ENCODE measurements at places on chromosomes 6 and 20.
A peak's percentile ranks its signal among the peaks of the same experiment; 100 is the strongest.

GRCh38 chr20:16551607-16552006 is 21.6 kb downstream of the KIF16B start:
- no peak for DNase-seq

GRCh38 chr6:100968949-100969348 is 87.8 kb upstream of the ASCC3 start:
- DNase-seq, result no peak

- peak; percentile 9 for DNase-seq
Observed at GRCh38 chr6:88238065-88238464, 71.9 kb upstream of the CNR1 start.

DNA sequence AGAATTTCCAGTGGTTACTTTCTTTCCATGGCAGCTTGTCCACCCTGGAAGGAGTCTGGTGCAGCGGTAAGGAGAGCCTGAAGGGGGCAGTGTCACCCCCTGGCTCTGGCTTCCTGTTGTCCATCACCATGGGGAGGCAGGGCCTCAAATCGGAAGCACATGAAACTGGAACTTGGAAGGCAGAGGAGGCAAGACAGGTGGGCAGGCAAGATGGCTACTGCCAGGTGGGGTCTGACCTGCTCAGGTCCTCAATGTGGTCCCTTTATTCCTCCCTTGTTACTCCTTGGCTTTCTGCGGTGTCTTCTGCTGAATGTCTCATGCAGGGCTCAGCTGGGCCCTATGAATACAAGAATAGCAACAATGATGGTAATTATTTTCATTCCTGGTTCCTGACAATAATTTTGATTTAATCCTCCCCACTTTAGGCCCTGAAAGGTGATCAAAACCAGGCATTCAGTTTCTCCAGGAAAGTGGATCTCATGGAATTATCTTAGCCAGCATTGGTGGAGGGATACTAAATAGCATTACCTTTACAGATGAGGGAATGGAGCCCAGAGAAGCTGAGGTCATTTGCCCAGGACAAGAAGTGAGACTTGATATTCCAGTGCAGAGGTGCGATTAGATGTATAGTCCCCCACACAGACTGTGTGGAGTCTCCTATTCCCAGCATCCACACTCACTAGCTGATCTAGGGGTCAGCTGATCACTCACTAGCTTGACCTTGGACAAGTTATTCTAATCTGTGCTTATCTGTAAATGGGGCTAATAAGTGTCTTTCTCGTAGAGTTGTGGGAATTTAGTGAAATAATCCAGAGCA is 17.6 kb upstream of the SNAI1 start:
- DNase-seq, result peak; percentile 45

DNA sequence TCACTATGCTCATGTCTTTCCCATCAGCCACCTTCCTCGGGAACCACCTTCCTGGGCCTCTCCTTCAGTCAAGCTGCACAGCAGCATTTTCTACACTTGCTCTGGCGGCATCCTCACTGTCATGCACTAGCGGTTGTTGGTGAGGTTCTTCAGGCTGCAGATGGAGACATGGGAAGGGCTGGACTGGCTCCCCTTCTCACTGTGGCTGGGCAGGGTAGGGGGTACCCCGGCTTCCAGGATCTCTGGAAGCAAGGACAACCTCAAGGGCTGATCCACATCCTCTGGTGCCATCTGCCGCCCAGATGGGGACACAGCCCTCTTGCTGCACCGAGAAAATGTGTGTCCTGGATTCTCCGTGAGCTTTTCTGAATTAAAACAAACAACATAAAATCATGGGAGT is 180.1 kb upstream of the RNF24 start:
- DNase-seq, result peak; percentile 72

DNA sequence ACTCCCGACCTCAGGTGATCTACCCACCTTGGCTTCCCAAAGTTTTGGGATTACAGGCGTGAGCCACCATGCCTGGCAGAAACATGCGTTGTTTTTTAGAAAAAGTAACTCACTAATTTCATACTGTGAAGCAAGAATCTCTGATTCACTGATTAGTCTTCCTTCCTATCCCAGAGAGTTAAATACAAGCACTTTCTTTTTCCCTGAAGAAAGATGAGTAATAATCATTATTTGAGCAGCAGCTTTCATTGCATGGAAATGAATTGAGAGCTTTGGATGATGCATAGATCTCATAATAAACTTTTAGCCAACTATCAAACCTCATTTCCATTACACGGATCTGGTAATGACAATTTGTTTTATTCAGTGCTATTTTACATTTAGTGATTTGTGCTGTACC is 892.5 kb upstream of the EYS start:
- DNase-seq, result no peak

DNA sequence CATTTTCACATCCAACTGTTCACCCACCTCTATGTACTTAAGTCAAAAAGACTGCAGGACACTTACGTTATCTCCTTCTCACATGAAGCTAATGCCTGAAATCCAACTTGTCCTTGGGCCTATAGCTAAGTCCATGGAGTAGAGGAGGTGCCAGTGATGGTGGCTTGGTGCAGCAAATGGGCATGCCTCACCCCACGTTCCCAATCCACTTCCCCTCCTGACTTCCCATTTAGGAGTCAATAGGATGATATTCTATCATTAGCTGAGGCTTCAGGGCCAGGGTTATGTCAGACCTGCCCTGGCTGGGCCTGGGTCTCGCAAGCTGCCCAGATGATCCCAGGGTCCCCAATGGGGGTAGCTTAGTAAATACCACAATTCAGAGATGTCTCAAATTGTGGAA is 410.4 kb downstream of the MAFB start:
- DNase-seq, result no peak

DNA sequence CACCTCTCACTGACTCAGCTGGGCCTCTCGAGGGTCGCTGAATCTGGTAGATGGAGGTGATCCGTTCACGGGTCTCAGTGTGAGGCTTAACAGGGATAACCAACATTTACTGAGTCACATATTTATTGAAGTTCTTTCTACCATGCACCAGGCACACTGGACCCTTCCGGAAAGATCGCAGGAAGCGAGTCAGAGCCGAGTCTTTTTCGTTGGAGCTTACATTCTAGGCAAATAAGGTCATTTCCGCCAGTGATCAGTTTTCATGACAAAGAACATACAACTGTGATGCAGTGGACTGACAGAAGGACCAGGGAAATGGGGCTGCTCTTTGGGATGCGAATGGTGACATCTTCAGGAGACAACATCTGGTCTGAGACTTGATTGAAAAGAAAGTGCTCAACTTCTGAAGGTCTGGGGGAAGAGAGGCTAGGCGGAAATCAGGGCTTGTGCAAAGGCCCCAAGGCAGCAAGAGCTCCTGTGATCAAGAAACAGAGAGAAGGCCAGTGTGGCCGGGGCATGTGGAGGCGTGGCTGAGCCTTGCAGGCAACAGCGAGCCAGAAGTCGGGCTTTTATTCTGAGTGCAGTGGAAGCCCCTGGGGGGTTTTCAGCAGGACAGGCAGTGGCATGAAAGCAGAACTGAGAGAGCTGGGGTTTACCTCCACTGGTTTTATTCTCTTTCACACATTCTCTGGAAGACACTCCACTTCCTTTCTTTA is 56.7 kb downstream of the APCDD1L start:
- DNase-seq, result no peak

DNA sequence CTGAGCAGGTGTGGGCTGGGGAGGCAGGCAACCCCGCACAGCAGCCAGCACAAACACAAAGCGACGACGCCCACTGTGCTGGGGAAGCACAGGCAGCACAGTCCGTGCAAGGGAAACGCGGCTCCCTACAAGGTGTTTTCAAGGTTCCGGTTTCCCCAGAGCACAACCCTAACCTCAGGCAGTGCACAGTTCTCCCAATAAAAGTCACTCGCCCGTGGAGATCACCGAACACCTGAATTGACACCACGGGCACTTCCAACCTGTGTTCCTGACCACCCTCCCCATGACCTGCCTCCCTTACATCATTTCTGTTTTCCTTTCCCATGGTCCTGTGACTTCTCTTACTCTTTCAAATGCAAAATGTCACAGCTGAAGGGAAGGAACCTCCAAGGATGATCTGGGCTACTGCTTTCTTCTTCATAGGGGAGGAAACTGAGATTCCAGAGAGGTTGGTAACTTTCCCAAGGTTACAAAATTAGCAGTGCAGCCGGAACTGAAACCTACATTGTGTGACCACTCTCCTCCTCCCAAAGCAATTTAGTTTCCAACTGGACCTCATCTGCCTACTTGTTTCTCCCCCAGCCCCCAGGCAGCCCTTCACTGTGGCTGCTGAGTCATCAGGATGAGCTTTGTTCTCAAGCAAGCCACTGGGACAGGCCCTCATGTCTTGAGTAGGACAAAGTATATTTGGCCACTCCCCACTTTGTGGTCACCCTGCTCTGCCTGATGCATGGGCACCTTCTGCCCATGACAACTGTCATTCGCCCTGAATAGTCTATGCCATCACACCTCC is 125.3 kb downstream of the ATXN1 start:
- peak; percentile 56 for DNase-seq

DNA sequence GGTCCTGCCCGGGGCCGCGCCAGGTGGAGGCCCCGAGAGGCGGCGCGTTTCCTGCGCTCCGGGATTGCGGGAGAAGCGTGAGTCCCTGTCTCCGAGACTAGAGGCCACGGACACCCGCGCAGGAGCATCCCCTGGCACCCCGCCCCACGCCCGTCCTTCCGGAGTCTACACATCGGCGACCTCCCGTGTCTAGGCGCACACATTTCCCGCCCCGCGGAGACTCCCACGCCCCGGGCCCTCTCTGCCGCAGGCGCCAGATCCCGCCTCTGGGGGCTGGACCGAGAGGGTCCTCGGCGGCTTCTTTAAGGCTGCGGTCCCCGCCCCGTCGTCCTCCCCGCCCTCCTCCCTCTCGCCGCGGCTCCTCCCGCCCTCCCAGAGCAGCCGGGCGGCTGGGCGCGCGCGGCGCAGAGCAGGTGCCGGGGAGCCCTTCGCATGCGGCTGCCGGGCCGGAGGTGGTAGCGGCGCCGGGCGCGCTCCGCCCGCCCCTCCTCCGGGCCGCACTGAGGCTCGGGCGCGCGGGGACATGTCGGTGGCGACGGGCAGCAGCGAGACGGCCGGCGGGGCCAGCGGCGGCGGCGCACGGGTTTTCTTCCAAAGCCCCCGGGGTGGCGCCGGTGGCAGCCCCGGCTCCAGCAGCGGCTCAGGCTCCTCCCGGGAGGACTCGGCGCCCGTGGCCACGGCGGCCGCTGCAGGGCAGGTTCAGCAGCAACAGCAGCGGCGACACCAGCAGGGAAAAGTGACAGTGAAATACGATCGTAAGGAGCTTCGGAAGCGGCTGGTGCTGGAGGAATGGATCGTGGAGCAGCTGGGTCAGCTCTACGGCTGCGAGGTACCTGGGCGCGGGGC is at the start of gene PPP1R14C:
Gene PPP1R14C, plus strand, starts transcription at position 375 of the 846 bp plus-strand sequence. Its CDS starts 149 bp downstream, at position 524.
- DNase-seq, result peak; percentile 85

DNA sequence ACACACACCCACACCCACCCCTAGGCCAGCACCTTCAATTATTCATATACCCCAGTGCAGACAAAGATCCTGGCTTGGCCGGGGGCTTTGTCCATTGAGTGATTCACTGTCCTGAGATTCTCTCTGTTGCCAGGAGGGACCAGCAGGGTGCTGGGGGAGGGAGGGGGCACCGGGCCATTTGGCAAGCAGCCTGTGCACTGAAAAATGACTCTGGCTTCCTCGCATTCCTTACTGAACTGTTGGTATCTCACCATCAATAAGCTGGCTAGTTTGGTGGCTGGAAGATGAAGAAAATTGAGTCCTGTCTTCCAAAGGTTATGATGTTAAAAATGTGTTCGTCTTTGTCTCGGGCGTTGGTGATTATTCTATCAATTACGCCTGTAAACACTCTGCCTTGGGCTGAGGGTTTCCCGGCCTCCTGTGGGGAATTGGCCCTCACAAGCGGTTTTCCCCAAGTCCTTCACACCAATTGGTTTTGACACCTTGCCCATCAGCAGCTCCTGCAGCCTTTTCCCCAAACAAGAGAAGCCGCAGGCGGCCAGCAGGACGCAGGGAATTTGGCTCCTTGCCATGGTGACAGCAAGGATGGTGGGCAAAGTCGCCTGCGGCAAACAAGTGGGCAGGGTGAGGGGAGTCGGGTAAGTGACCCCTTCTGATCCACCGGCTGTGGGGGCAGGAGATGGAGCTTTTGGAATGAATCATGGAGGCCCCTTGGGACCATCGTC is 4.9 kb downstream of the VSTM2L start:
- DNase-seq, result peak; percentile 88

Measured in AG20443 (cell line).